SJCRH30 (cell line): ENCODE measurements at places on chromosomes 6 and 20.

GRCh38 chr6:17001188-17001587, 100.7 kb upstream of the STMND1 start:
- peak; percentile 17 for DNase-seq

- no peak for DNase-seq
These were observed 615.1 kb upstream of the NRSN1 start for GRCh38 chr6:23510778-23511510.

DNA sequence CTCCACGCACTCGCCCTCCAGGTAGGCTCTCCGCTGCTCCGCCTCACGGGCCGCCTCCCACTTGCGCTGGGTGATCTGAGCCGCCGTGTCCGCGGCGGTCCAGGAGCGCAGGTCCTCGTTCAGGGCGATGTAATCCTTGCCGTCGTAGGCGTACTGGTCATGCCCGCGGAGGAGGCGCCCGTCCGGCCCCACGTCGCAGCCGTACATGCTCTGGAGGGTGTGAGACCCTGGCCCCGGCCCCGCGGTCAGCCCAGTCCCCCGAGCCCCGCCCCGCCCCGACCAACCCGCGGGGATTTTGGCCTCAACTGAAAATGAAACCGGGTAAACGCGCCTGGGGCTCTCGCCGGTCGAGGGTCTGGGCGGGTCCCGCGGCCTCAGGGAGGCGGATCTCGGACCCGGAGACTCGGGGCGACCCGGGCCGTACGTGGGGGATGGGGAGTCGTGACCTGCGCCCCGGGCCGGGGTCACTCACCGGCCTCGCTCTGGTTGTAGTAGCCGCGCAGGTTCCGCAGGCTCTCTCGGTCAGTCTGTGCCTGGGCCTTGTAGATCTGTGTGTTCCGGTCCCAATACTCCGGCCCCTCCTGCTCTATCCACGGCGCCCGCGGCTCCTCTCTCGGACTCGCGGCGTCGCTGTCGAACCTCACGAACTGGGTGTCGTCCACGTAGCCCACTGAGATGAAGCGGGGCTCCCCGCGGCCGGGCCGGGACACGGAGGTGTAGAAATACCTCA, 598 bp downstream of the HLA-B start:
- no peak for DNase-seq

- no peak for DNase-seq
These were observed 439.5 kb downstream of the PLCB1 start for GRCh38 chr20:8571611-8572010.

GRCh38 chr20:44896583-44896982, 11.1 kb downstream of the YWHAB start:
- no peak for DNase-seq

- no peak for DNase-seq
These were observed 88.7 kb downstream of the ELOVL5 start for GRCh38 chr6:53259860-53260580.

DNA sequence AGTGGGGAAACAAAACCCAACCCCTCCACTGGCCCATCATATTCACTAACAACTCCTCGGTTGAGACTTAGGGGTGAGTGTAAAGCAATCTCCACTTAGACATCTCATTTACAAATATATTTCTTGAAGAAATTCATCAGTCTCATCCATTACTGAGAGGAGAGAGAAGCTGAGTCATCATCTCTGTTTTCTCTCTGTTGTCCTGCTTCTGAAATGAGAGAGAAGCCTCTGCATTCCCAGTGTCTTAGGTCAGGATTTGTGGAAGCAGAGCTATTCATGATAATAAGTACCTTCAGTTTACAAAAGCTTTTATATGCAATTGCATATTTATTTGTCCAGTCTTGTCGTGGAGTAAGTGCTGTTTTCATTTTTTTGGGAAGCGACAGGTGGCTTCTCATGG, 879 bp downstream of the MEP1A start:
- DNase-seq: no peak

GRCh38 chr6:112951829-112952228, 604.7 kb downstream of the RFPL4B start:
- DNase-seq: no peak

DNA sequence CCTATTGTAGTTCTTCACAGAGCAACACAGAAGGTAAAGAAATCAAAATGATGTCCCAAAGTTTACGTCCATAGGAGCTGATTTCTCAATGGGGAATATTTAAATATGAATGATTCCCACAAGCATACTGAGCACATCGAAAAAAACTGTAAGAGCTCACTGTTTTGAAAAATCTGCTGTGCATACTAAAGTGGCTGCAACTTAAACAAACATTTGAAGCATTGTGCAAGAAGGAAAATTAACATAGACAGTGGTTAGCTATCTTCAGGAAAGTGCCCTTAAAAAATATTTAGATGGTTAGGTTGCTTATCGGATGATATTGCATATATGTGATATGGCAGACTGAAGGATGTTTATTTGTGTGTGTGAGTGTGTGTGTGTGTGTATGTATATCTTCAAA, 747.6 kb downstream of the RFPL4B start:
- DNase-seq: no peak

- peak; percentile 98 for DNase-seq
These were observed 325.0 kb downstream of the CDC5L start for GRCh38 chr6:44712353-44713111.

DNA sequence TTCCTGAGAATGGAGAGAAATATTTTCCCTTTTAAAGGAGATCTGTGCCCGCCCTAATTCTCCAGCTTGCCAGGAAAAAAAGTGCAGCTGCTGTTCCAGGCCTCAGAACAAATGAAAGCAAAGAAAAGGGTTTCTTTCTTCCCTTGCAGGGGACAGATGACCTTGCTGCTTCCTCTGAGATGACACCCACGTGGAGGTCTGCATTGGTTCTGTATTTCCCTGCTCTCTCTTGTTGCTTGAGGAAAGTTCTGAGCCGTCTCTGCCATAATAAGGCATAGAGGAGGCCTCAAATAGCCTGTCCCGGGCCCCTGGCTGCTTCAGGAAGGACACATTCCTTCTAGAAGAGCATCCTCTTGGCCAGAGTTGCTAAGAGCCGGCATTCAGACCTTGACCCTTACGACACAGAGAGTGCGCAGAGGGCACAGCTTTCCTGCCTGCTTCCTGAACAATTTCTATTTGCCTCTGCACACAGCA, 501.8 kb upstream of the SULF2 start:
- DNase-seq: peak; percentile 90

GRCh38 chr20:33897313-33897912, 86.3 kb downstream of the CHMP4B start:
- no peak for DNase-seq

GRCh38 chr6:169099411-169100202, 154.0 kb downstream of the THBS2 start:
- DNase-seq: no peak
